ENCODE measurements at places on chromosomes 6 and 20. TPM values are rescaled to one million over a fixed set of nuclear protein-coding genes. Genes with fewer than 3 reads are reported as not detected.

DNA sequence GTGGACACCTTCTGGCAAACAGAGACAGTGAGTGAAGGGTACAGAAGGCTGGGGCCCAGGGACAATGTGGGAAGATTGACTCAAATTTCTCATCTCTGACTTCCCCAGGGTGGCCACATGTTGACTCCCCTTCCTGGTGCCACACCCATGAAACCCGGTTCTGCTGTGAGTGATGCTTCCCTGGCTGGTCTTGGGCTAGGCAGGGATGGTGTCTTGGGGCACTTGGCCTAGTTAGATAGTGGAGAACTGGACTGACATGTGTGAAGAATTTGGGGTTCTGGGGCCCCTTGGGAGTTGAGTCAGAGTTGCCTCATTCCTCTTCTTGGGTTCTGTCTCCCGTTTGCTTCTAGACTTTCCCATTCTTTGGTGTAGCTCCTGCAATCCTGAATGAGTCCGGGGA is 34.2 kb downstream of the GSS start:
- DNase-seq = no peak

DNA sequence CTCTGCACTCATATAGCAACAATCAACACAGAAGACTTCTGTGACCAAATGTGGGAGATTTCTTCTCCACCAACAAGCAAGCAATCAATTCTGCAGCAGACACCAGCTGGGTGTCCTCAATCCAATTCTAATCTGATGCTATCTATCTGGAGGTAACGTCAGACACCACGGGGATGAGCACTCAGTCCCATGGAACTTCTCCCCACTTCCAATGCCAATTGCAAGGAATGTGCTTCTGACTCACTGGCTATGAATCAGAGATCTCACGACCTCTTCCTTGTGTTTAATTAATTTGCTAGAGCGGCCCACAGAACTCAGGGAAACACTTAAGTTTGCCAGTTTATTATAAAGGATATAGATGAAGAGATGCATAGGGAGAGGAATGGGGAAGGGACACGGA is 103.5 kb upstream of the SIRPG start:
- DNase-seq = no peak

- no peak for DNase-seq
These were observed 64.5 kb downstream of the EYA2 start for GRCh38 chr20:46959081-46959692.

DNA sequence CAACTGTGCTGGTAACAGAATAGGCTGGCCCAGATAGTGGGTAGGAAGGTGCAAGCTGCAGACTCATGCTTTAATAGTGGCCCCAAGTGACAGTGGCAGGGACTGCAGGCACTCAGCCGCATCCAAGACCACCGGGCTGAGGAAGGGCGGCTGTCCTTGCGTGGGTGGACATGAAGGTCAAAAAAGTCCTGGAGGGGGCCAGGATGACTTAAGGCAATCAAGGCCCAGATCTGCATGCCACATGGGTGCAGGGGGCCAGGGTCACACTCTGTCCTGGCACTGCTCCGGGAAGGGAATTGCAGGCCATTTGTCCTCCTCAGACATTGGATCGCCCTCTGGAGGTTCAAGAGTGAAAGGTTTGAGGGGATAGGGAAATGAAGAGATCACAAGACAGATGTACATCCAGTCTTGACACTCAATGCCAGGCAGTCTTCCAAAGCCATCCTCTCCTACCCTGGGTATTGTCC is 10.4 kb upstream of the VNN2 start:
- peak; percentile 25 for DNase-seq

DNA sequence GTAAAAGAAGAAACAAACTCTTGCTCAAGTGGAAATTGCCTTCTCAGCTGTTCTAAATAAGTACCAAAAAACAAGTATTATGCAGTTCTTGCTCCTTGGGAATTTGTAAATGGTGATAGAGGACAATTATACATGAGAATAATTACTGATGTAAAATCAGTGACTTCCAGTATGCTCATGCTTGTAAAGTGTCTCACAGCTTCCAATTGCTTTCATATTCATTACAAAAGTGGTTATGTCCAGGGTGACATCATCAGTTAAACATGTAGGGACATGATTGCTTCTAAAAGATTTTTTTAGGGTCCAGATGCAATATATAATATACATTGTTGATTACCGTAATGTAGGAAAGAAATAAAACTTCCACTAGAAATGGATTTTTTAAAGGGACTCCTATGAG is 122.8 kb upstream of the B3GAT2 start:
- DNase-seq = no peak

DNA sequence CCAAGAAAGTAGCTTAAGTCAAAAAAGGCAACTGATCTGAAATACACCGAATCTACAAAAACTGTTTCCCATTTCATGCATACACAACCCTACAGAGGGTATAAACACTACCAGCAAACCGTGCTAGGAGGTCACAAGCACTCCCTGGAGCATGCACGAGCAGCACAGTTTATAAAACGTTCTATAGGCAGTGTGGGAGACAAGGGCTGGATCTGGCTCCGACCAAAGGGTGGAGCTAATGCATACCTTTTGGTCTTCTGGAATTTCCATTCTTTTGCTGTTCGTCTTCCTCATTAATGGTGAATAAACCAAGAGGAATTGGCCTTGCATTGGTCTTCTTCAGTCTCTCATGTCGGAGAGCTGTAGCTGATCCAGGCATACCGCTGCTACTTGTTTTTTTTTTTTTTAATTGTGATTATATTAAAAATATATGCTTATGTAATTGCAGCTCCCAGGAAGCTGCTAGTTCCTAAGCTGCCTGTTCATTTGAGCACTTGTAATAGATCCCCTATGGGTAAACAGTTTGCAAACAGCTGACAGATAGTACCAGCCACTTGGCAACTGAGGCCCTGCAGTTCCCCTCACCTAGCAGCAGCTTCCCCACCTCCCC is 24.5 kb downstream of the MAP7 start:
- no peak for DNase-seq

DNA sequence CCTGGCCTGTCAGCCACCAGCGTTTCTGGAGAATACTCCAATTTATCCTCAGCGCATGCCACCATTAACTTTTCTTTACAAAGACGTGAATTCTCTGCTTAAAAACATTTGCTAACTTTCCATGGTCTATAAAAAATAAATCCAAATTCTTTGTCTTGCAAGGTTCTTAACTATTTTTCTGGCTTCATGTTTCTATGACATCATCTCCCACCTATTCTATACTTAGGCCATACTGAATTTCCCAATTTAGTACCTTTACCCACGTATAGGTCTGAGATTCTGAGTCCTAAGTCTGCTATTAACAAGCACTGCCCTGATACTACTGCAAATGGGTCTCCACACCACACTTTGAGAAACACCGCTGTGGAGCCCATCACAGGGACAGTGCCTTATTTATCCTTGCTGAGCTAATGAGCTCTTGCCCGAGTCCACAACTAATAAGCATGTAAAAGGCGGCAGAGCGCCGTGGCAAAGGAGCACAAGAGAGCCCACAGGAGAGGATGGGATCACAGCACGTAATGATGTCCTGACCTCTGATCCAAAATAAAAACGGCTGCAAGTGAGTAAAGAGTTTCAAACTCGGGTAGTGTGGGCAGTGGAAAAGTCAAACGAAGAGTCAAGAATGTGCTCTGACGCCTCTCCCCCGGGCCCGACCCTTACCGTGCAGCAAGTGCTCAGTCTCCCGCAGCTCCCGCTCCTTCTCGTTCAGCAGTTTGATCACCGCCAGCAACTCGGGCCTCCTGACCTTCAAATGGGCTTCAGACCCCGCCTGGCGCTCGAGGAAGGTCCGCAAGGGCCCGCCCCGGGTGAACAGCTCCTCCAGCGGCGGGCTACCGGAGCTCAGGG is 519 bp downstream of the MTRF1L start:
- DNase-seq = no peak

GRCh38 chr6:143197377-143197776 is 136.7 kb downstream of the AIG1 start:
- DNase-seq = no peak

GRCh38 chr6:166603043-166603690 is 16.7 kb upstream of the RAMACL start:
- no peak for DNase-seq

- DNase-seq = no peak
These were observed 1.2 kb downstream of the OGFR start for GRCh38 chr20:62805711-62806382.

GRCh38 chr6:89475634-89476033 is 42.7 kb downstream of the ANKRD6 start:
- no peak for DNase-seq

DNA sequence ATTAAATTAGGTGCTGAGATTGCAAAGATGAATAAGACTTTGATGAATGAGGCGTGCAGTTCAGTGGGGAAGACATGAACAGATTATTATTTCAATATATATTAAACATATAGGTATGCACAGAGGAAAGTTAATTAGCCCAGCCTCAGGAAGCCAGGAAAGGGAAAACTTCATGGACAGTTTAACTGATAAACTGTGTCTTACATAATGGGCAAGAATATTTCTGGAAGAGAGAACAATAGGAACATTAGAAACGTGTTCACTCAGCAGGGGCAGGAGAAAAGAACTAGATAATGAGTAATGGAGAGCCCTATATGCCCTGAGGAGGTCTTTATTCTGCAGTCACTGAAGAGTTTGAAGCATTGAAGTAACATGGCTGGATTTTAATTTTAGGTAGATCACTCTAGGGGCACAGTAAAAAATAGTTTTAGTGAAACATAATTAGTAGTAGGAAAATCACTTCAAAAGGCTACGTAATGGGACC is 23.6 kb downstream of the CEP57L1 start:
- no peak for DNase-seq

- DNase-seq = no peak
These were observed 27.5 kb upstream of the NHSL1 start for GRCh38 chr6:138526822-138527235.

DNA sequence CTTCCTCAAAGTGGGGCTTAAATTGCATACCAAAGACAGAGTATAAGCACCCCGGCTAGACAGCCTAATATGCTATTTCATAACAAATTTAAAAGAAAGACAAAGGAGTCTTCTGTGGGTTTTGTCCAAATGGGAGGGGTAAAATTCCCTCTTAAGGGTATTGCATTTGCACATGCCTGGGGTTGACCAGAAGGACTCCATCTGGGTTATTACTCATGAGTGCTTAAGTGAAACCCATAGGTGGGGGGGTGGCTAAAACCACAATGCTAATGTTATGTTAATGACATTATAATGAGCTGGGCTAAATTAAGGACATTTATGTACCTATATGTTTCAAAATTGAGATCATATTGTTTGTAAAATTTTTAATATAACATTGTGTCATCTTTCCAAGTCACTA is 15.0 kb downstream of the IMPG1 start:
- no peak for DNase-seq

- DNase-seq = no peak
These were observed 277.1 kb downstream of the ADGB start for GRCh38 chr6:146875927-146876270.

- DNase-seq = peak; percentile 23
These were observed 4.1 kb downstream of the TMEM239 start for GRCh38 chr20:2820084-2820895.

DNA sequence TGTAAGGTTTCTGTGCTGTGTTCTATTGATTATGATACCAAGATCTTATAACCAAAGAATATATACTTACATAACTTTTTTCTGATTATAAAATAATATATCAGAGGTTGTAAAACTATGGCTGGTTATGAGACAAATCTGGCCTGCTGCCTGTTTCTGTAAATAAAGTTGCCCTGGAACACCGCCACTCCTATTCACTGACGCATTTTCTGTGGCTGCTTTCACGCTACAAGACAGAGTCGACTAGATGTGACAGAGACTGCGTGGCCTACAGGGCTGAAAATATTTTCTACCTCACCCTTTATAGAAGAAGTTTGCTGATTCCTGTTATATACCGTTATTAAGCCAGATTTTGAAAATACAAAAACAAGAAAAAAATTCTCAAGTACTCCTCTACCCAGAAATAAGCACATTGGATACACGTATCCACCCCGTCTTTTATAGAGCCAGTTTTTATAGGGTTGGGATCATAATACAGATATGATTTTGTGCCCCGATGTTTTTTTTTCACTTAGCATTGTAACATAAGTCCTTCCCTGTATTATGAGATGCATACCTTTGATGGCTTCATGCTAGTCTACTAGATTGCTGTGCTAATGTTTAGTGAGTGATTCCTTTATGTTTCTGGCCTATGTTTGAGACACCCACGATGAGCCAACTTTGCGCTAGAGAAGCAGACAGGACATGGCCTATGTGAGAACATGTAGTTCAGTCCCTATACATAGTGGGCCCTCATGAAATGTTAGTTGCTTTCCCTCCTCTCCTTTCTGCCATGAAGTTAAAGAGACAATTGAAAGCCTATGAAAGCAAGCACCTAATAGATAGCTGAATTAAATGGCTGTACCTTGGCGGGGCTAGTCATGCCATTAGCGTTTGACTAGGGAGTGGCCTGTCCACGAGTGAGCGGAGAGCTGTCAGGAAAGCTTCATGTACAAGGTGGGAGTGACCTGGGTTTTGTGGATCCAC is 98.1 kb upstream of the KCNK16 start:
- no peak for DNase-seq

TRMT6 gene
- total RNA-seq = 8.2 TPM

TREML2 gene
- total RNA-seq = not detected

NRSN1 gene
- total RNA-seq = not detected
